ENCODE measurements at places on chromosomes 2 and 18.
A peak's percentile ranks its signal among the peaks of the same experiment; 100 is the strongest.

GRCh38 chr18:490024-490366, 10.5 kb downstream of the COLEC12 start:
- DNase-seq, result no peak

DNA sequence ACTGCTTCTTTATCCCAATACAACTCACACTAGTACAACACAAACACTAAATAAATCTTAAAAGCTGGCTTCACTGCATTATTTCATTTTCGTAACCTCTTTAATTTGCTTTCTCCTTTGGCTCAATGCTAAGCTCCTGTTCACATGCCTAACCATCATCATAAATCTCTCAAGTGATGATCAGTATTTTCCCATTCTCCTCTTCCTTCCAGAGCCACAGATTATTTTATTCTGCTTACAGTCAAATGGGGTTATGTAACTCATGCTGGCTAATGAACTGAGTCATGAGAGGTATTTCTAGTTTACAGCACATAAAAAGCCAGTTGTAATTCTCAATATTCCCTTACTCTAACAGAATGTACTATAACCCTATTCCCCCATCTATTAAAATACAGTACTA, 350.4 kb upstream of the ZC3H15 start:
- DNase-seq, result no peak

- DNase-seq, result peak; percentile 35
Observed at GRCh38 chr18:10490401-10491165, 35.2 kb upstream of the NAPG start.

DNA sequence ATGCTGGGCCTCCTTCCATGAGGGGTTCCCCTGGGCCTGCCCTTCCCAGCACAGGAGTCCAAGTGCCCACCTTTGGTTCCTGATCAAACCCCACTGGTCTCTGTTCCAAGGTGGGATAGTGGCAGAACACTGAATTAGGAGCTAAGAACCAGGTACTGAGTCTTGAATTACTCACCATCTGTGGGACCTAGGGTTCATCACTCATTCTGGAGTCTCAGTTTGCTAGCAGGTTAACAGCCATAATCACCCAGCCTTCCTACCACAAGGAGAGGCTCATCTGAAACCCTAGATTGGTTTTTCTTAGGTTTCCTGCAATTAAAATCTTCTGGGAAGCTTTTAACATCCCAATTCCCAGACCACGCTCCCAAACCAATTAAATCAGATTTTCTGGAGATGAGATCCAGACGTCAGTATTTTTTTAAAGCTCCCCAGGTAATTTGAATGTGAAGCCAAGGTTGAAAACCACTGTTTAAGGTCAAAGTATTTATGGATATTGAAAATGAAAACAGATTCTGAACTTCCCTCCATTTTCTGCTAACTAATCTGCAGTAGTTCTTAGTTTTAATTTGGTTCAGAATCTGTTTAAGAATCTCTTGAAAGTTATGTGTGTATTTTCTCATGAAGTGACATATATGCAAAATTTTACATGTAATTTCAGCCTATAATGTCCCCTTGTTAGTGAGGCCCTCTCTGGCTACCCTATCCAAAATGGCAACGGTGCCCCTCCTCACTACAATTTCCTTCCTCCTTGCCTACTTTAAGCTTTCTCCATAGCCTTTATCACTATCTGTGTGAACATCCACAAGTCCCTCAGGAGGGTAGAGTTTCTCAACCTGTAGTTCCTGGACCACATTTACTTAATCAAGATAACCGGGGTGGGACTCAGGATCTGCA, 166.5 kb upstream of the CXCR4 start:
- no peak for DNase-seq

DNA sequence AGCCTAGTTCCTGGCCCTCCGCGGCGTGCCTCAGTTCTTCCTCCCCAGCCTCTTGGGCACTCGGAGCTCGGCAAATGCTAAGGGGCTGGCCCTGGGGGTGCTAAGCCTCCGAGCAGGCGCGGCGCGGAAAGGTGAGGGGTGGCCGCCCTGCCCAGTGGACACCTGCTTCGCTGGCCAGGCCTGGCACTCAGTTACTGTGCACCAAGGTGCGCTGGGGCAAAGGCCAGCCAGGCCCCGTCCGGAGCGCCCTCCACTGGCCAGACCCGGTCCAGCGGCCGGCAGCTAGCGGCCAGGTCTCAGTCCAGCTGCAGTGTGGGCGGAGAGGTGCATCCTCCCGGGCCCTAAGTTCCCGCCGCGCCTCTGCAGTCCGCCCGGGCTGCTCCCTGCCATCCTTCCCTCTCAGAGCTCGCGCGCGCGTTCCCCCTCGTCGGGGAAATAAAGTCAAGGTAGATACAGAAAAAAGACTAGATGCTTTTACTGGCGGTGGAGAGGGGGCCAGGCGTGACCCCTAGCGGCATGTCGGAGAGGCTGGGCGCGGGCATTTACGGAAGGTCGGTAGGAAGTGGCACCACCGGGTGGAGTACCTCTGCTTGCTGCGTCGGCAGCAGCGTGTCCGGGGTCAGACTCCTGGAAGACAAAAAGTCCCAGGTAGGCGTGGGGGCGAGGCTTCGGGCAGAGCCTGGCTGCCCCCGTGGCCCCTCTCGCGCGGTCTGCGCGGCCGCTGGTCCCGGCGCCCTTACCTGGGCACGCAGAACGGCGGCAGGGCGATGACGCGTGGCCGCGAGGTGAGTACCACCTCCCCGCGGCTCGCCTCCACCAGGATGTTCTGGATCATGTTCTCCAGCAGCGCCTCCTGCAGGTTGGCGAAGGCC, 9.4 kb upstream of the CRYBA2 start:
- no peak for DNase-seq

DNA sequence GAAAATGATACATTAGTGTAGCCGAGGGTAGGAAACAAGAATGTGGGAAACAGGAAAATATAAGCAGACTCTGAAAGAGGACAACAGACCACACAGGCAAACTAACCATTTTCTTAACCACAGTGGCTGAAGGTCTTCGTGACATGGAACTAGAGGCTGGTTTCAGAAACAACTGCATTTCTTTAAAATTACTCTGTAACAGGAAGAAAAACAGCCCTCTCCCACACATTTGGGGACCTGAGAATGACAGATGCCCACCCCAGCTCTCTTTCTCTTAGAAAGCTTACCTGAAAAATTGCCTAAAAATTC, 13.8 kb upstream of the SLC25A52 start:
- DNase-seq, result no peak

DNA sequence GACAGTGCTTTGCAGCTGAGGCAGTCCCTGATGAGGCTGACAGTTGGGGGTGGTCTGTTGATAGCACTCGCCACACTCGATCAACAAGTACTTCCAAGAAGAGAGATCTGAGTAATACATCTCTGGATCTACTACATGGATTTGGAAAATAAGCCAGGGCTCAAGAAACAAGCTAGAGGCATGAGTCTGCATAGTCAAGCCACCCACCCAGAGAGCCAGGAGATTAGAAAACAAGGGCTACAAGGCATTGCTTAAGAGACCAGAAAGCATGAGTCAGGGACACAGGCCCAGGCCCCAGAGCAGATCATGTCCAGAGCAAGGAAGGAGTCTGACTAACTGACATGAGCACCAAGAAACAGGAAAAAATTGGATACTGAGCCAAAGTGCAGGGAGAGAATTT, 196.9 kb upstream of the CWC22 start:
- no peak for DNase-seq

Data from hippocampal formation (tissue), 2 donors.